Lung (tissue), 17 donors: ENCODE measurements at places on chromosomes 2 and 18. TPM values are rescaled to one million over a fixed set of nuclear protein-coding genes. Genes with fewer than 3 reads are reported as not detected.

The FAM117B gene
- 1.4 TPM for polyA plus RNA-seq

- no peak for DNase-seq
Measured at GRCh38 chr2:18526429-18526828, 34.0 kb downstream of the RDH14 start.

DNA sequence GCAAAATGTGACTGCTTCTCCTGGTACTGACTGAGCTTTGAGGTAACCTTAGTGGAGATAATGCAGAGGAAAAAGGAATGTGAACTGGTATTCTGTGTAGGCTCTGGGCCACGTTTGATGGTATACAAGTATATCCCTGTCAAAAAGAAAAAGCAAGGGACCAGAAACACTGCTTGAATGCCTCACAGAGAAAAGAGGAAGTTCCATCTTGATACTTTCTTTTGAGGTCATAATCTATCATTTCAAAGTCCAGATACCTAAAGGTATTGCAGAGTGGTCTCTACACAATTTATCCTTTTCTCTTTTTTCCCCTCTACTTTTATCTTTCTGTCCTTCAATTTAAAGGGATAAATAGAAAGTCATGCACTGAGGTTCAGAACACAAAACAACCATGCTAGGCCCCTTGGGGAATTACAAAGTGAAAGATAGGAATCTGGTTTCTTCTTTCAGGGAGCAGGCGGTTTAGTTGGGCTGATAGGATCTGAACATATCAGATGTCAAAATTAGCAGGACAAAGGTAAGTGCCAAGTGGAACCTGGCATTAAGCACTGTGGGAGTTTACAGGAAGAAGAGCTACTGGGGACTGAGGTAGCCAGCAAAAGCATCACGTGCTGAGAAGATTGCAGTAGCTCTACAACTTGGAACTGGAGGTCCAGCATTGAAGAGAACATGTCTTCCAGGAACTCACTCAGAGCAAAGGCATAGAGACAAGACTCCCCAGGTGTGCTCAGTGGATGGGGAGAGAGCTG, 121.2 kb downstream of the LYPD6 start:
- no peak for DNase-seq

DNA sequence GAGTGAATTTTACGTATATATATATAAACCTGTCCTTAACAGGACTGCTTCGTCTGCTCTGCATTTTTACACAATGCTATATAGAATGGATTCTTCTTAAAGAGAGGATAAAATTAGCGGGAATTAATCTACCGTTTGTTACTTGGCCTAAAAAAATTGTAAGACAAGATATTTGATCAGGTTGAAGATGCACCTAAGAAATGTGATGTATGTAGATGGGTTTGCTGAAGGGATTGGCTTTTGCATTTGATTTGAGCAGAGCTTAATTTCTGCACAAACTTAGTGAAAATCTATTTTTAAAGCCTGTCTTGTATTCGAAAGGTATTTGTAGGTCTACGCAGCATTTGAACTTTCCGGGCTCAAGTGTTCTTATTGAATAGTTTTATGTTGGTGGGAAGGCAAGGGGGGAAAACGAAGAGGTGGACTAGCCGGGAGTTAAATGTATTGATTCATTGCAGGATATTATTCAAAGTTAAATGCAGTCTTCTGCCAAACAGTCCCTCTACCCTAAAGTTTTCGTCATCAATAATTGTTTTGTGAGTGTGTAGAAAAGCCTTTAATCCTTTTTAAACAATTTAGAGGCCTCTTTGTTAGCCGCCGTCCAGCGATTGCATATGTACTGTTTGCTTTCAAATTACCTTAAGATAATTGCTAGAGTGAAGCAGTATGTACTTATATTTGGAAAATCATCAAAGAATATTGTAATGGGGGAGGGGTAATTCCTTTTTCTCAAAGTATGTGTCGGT, 1.2 kb downstream of the PPP1CB start:
- peak; percentile 50 for DNase-seq

The GPBAR1 gene
- polyA plus RNA-seq, result 1.0 TPM

GRCh38 chr18:64403784-64404503, 255.1 kb upstream of the LINC00305 start:
- DNase-seq, result no peak

GRCh38 chr2:26072925-26073768, 39.3 kb downstream of the RAB10 start:
- peak; percentile 24 for DNase-seq

- no peak for DNase-seq
Measured at GRCh38 chr18:48007381-48007780, 76.9 kb upstream of the SMAD2 start.

The UGT1A8 gene
- polyA plus RNA-seq, result not detected

DNA sequence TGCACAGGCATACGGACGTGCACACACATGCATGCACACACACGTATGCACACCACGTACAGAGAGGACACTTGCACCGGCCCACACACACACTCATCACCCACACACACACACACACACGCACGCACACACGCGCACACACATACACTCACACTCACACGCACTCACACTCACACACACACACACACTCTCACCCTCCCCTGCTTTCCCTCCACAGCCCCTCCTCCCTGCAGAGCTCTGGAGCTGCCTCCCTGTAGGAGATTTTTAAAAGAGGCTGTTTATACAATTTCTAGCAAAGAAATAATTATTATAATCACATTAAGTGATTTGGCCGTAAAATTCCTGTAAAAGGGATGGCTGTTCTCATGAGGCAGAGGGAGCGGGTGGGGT, 36.5 kb upstream of the SNED1 start:
- DNase-seq, result no peak

DNA sequence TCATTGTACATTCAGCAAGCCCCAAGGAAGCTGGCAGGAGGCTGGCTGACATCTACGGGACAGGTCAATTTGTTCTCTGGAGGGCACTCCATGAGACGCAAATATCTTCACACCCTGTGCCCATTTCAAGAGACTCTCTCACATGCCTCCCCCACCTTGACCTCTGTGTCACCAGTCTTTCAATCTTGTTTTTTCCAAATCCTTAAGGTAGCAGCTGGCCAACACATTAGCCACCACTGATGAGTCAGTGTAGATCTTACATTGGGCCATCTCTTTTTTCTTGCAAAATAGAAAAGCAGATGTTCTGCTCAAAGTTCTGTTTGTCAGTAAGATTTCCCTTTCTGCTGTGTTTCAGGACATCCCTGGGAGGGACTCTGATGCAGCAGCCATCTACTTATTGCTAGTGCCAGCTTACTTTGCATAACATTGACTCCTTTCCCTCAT, 1.7 kb upstream of the DPP4 start:
- no peak for DNase-seq

DNA sequence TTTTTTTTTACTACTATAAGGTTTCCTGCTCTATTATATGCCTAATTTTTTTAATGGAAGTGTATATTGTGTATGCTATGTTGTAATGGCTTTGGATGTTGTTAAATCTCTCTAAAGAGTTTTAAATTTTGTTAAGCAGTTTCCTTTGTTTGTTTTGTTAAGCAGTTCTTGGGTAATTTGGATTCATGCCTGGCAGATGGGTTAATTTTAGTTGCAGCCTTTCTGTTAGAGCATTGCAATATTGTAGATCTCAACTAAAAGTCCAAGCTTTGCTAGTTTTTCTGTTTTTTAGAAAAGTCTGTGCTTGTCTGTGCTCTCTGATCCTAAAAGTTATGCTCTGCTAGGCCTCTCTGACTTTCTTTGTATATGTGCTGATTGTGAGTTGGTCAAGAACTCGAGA, 1229.0 kb upstream of the NRXN1 start:
- DNase-seq, result peak; percentile 20

- DNase-seq, result no peak
Measured at GRCh38 chr18:46560671-46561045, 96.4 kb downstream of the LOXHD1 start.

The TBR1 gene
- 0.02 TPM for polyA plus RNA-seq

The DAW1 gene
- polyA plus RNA-seq, result 10.6 TPM

DNA sequence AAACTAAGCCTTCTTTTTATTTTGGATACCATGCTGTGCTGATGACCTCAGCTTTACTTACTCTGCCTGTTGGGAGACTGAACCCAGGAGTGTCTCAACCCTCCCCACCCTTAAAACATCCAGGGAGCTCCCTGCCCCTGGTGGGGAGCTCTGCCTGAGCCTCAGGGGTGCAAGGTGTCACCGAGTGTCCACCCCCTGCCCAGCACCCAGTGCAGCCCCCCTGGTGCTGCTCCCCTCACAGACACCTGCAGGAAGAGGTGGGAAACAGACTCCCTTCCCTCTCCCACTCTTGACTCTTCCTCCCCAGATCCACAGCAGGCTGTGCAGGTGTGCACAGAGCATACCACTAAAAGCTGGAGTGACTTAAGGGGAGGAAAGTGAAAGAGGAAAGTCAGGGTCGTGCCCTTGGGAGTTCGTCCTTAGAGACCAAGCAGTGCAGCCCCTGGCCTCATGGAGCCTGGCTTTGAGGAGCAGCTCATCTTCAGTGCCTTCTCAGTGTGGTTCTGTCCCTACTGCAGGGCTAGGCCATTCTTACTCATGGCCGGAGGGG, 51.3 kb downstream of the MYO7B start:
- no peak for DNase-seq

The FIGN gene
- polyA plus RNA-seq, result 0.71 TPM
